Cardiac septum (tissue), 1 donor: ENCODE measurements at places on chromosomes 5 and 9. TPM values are rescaled to one million over a fixed set of nuclear protein-coding genes. Genes with fewer than 3 reads are reported as not detected.

Gene NACC2
- total RNA-seq, result 57.8 TPM

Gene GABRA1
- total RNA-seq, result not detected

Gene IL3
- total RNA-seq, result not detected

Gene ASTN2
- 2.5 TPM for total RNA-seq

Gene PDE4D
- 29.3 TPM for total RNA-seq

DNA sequence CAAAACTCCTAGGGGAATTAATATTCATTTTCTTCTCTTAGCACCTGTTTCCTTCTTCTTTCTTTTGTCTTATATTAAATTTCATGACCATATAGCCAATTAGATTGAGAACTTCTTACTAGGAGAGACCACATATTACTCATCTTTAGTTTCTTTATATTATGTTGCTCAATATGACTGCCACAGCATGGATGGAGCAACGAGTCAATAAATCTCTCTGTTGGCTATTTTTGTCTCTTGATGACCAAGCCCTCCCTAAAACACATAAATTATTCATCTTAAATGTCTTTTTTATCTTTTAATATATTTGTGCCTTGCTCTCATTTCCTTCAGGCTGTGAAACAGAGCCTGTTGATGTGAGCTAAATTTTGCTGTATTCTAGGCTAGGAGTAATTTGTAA lies 123.0 kb downstream of the ADAMTSL1 start:
- DNase-seq, result no peak

DNA sequence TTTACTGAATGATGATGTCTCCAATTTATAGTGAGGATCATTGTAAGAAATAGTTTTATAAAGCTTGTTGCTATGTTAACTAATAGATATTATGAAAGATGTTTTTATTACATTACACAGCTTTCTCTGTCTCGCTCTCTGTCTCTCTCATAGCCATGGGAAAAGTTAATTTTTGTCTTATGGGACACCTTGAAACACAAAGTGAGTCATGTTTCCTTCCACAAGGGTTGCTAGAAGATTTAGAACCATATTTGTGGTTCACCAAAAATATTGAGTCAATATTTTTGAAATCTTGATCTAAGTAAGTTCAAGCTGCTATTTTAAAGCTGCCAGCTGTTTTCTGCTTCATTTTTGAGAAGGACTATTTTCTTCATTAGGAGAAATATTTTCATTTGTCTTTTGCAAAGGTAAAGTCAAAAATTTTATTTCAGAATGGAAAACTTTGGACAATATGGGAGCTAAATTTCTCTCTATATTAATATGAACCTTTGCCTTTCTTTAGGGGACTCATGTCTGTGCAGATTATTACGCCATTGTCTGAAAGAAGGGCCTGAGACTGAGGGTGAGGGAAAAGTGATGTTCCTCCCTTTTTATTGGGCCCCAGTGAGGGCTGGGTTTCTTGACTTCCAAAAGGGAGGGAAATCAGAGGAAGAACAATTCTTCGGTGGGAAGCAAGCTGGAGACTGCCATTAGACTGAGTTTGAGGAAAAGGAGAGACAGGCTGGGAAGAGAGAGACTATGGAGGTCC lies 87.9 kb upstream of the SLC24A2 start:
- DNase-seq, result no peak

- DNase-seq, result no peak
Measured at GRCh38 chr9:20683351-20684034, 566 bp upstream of the FOCAD start.

GRCh38 chr5:50853151-50853550 lies 186.7 kb downstream of the PARP8 start:
- DNase-seq, result no peak

DNA sequence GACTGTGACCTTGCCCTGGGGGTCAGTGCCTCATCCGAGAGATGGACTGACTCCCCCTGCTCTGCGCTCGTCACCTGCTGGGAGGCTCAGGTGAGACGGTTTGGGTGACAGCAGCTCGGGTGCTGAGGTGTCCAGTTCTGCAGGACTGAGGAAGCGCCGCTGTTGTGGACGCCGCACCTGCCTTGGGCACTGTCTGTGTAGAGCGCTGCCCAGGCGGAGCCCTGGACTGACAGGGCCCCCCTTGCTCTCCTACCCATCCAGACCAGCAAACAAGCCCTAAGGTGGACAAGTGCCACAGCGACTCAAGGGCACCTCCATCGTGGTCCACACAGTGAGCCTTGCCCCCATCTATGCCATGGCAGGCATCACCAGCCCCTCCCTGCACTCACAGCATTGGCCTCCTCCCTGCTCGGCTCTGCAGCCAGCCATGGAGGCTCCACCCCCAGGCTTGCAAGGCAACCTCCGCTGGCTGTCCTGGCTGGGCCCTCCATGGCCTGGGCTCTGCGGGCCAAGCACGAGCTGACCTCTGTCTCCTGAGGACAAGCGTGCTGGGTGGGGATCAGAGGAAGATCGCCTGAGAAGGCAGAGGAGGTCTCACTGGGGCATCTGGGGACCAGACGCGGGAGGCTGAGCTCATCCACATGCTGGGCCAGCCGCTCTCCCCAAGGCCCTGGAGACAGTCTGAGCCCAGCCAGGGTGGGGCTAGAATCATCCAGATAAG lies 87.1 kb upstream of the COL5A1 start:
- DNase-seq, result peak; percentile 68

- no peak for DNase-seq
Measured at GRCh38 chr5:171272996-171273970, 35.8 kb upstream of the TLX3 start.

DNA sequence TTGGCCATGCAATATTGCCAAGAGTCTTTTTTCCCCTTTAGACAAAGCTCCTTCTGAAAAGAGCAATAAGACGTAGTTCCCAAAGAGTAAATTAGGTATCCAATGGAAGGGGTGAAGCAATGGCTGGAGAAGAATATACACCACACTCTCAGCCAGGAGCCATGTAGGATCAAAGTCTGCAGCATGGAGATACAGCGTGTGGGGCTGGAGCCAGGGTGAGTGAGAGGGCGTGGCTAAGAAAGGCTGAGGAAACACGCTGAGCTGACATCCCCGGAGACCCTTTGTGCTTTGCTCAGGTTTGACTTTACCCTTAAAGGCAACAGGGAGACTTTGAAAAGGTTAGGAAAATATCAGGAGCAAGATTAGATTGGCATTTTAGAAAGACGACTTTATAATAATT lies 87.1 kb upstream of the ELL2 start:
- DNase-seq, result no peak

- DNase-seq, result no peak
Measured at GRCh38 chr5:33772380-33772897, 119.4 kb downstream of the ADAMTS12 start.

DNA sequence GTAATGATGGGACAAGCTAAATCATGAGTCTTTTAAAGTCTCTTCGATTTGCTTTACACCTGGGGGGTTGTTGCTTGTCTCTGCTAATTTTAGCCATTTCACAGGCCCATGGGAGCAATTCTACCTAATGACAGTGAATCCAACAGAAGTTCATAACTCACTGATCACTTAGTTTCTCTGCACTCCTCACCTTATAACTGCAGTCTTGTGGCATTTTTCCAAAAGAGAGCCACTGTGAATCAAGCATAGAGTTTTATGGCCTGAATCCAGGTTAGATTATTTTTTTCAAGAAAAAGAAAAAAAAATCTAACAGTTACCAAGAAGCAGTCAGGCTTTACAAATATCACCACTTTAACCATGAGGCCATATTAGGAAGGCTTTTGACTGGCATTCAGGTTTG lies 1.5 kb upstream of the IL7R start:
- DNase-seq, result no peak

DNA sequence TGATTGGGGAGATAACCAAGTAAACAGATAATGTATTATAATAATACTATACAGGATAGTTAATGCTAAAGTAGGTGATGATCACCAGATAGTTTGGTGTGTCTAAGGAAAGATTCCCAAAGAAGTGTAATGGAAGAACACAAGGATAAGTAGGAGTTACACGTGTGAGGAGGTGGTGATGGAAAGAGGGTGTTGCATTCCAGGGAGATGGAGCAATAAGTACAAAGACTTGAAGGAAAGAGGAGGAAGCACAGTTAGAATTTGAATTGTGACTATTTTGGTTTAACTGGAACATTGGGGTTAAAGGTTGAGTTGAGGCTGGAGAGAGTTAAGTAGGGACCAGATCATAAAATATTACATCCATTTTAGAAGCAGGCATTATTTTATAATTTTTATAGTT lies 76.9 kb downstream of the IPO11 start:
- DNase-seq, result no peak

DNA sequence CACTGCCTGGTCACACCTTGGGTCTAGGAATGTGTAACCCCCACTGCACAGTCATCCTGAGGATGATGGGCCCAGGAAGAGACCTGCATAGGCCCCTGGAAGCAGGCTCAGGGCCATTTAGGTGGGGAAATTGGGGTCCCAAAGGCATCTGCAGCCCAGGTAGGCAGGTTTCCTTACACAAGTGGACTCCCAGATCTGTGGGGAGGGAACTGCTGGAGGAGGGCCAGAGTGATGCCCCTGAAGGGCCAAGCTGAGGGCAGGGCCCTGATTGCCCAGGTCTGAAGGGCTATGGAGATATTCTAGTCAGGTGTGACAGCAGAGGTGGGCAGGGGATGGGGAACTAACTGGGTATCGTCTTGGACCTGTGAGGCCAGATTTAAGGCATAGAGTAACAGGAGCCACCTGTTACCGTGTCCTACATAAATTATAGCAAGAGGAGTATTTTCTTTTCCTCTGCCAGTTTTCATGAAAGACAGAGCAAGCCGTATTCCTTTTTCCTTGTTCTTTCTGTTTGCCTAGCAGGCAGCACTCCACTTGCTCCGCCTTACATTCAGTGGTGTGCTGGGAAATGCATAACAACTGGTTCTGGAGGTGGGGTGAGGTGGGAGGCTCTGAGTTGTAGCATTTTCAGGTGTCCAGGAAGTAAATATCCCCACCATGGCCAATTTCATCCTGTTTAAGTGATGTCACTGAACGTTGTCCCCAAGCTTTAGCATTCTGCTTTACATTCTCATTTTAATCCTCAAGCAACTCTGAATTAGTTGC lies 41.3 kb downstream of the PPARGC1B start:
- no peak for DNase-seq

DNA sequence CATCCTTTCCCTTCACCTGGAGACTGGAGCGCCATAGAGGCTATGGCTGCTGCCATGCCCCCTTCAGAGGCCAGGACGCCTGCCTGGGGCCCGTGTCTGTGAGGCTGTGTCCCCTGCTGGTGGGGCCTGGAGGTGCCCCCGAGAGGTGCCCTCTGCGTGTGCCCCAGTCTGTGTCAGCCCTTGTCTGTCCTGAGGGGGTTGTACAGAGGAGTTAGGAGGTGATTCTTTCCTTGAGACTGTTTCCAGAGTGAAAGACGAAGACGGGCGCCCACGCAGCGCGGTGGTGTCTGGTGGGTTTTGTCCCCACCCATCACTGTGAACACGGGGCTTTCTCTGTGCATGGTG lies 24.6 kb downstream of the TRAF2 start:
- no peak for DNase-seq

DNA sequence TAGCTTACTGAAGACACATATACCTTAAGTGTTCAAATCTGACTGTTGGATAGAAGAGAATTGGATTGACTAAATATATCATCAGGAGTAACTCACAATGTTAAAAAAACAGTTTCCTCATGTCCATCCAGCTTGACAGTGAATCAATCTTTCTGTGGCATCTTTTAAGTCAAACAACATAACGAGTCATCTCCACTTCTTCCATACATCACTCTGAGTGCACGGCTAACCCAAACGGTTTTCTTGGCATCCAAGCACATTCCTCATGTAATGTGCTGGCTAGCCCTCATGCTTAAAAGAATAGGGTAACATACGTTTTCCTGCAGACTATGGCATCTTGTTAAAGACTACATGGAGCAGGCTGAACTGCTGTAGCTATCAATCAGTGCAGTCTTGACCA lies 291.5 kb upstream of the TRPC7 start:
- DNase-seq, result no peak

DNA sequence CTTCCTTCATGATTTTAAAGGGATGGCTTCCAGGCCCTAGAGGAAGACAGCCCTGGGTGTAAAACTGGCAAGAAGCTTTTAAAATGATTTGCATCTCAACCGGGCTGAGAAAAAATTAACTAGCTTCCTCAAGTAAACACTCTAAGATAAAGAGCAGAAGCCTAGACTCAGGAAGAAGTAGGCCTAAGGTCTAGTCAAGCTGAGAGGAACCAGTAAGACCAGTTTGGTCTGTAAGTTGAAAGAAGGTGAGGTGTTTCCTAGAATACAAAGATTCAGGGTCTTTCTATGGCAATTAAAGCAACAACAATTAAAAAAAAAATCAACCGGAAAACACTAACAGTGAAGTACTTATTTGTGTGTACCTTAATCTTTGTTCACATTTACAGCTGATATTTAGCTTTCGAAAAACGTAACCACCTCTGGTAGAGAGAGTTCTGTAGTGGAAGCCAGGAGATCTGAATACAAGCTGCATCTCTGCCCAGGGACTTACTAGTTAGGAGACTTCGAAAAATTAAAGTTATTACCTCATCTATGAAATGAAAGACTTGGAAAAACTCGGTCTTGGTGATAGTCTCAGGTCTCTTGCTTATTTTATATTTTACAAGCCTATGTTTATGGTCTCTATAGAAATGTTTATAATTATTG lies 75.7 kb downstream of the TUSC1 start:
- DNase-seq, result no peak

GRCh38 chr5:55407059-55407684 lies 99.4 kb downstream of the MTREX start:
- no peak for DNase-seq
